Smooth muscle cell of the umbilical artery (primary cell): ENCODE measurements at places on chromosomes 5 and 9. TPM values are rescaled to one million over a fixed set of nuclear protein-coding genes. Genes with fewer than 3 reads are reported as not detected.

The SCGB3A2 gene
- total RNA-seq = not detected in 2 replicates

The RGS7BP gene
- total RNA-seq = 0.18 and 0.30 TPM in 2 replicates

The RNF44 gene
- total RNA-seq = 2.1 and 4.6 TPM in 2 replicates

The WDR31 gene
- total RNA-seq = 1.2 and 2.1 TPM in 2 replicates

The IL9 gene
- not detected in 2 replicates for total RNA-seq

The ZCCHC9 gene
- 33.3 and 39.0 TPM in 2 replicates for total RNA-seq

The TXNDC8 gene
- total RNA-seq = not detected in 2 replicates

The CD14 gene
- 0.55 and 0.59 TPM in 2 replicates for total RNA-seq

The SPATA31C1 gene
- total RNA-seq = not detected in 2 replicates

The PDGFRB gene
- 69.6 and 88.5 TPM in 2 replicates for total RNA-seq

The OCLN gene
- total RNA-seq = 0.59 and 0.74 TPM in 2 replicates

The UBAP1 gene
- 28.2 and 28.9 TPM in 2 replicates for total RNA-seq

The MYMK gene
- not detected in 2 replicates for total RNA-seq

The PSD2 gene
- total RNA-seq = under 0.01 and 0.05 TPM in 2 replicates

The ITGA2 gene
- total RNA-seq = 72.5 and 294 TPM in 2 replicates

The LCN6 gene
- total RNA-seq = not detected in 2 replicates

The LCN1 gene
- 0.59 TPM in 1 of 2 replicates, not detected in the other for total RNA-seq

The ELOVL7 gene
- total RNA-seq = 0.09 TPM in 1 of 2 replicates, not detected in the other

The DOLK gene
- total RNA-seq = 24.0 and 36.2 TPM in 2 replicates
